ENCODE measurements at places on chromosomes 2 and 18. TPM values are rescaled to one million over a fixed set of nuclear protein-coding genes. Genes with fewer than 3 reads are reported as not detected.

MSTN gene
- not detected for total RNA-seq

GRCh38 chr2:95054016-95054415 lies 28.5 kb downstream of the MAL start:
- H3K27me3 ChIP-seq = peaks cover 9% of the 10 kb centered on the region
- DNase-seq = no peak
- H3K4me1 ChIP-seq = peaks cover 4% of the 10 kb centered on the region
- H3K4me3 ChIP-seq = no peak overlapping the region
- no peak overlapping the region for H3K27ac ChIP-seq
- H3K36me3 ChIP-seq = peaks cover 29% of the 10 kb centered on the region

CFC1 gene
- not detected for total RNA-seq

IL1R1 gene
- total RNA-seq = 0.43 TPM

SPATA3 gene
- total RNA-seq = not detected

GRCh38 chr2:236576087-236576486 lies 6.5 kb downstream of the ACKR3 start:
- H3K27ac ChIP-seq = no peak overlapping the region
- peaks cover 35% of the 10 kb centered on the region for H3K36me3 ChIP-seq
- no peak overlapping the region for H3K4me3 ChIP-seq

- DNase-seq = no peak
- H3K27me3 ChIP-seq = peaks cover 15% of the 10 kb centered on the region
- H3K27ac ChIP-seq = no peak overlapping the region
- H3K36me3 ChIP-seq = no peaks in the 10 kb centered on the region
- no peak overlapping the region for H3K4me3 ChIP-seq
Observed at GRCh38 chr2:162839419-162839818, 852 bp upstream of the KCNH7 start.

DNA sequence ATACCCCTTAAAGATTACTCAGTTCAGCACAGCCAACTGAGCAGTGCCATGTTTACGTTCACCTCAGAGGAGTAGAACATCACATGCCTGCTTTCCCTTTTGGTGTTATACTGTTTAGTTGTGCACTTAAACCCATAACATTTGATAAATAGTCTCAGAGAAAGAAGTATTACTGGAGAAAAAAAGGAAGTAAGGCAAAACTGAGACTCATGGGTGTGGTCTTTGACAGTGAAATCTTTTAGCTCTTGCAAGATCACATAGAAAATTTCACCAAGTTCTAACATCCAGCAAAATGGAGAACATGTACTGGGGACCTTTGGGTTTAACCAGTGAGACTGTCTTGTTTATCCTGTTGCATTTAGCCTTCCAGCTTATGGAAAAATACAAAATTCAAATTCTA lies 5.6 kb downstream of the TANK start:
- no peak overlapping the region for H3K4me3 ChIP-seq
- H3K27ac ChIP-seq = peak overlapping the region; percentile 82
- peaks cover 18% of the 10 kb centered on the region for H3K4me1 ChIP-seq
- no peak for DNase-seq
- no peaks in the 10 kb centered on the region for H3K27me3 ChIP-seq

DNA sequence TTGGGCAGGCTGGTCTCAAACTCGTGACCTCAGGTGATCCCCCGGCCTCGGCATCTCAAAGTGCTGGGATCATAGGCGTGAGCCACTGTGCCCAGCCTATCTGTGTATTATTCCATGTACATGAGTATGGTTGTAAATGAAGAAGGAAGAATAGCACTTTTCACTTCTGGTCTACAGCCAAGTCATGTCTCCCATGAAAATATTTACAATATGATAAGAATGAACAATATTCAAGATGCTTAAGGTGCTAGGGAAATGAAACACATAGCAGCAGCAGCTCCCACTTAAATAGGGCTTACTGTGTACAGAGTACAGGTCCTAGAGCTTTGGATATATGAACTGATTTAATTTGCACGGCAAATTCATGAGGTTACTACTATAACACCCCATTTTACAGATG lies 70.3 kb upstream of the COL5A2 start:
- DNase-seq = no peak
- no peaks in the 10 kb centered on the region for H3K27me3 ChIP-seq
- H3K27ac ChIP-seq = no peak overlapping the region
- H3K4me3 ChIP-seq = no peak overlapping the region
- no peaks in the 10 kb centered on the region for H3K36me3 ChIP-seq
- no peaks in the 10 kb centered on the region for H3K4me1 ChIP-seq

GRCh38 chr2:213125646-213126347 lies 25.6 kb downstream of the IKZF2 start:
- H3K27me3 ChIP-seq = no peaks in the 10 kb centered on the region
- no peak for DNase-seq
- H3K27ac ChIP-seq = peak overlapping the region; percentile 38

IGFBP5 gene
- total RNA-seq = 4.1 TPM

TRAPPC8 gene
- total RNA-seq = 60.2 TPM

DNA sequence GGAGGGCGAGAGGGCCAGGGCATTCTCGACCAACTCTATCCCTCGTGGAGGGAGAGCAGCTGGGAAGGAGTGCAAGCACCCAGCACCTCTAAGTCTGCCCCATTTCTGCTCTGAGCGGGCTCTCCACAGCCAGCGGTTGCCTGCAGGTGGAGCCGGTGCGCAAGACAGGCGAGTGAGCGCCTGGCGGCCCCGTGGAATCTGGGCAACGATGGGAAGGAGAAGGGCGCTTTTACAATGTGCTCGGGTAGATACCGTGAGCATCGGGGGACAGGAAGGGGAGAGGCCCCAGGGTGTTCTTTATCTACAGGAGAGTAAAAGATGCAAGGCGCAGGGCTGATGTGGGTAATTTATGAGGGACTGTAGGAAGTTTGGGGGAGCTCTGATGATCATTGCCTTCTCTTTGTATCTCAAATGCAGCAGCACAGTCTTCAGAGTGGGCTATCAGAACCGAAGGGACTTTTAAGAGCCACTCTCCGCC lies 867 bp upstream of the TTL start:
- peaks cover 10% of the 10 kb centered on the region for H3K4me1 ChIP-seq
- H3K27ac ChIP-seq = peak overlapping the region; percentile 63
- peak overlapping the region; percentile 57 for H3K4me3 ChIP-seq
- no peaks in the 10 kb centered on the region for H3K27me3 ChIP-seq
- peak; percentile 83 for DNase-seq
- no peaks in the 10 kb centered on the region for H3K36me3 ChIP-seq

GRCh38 chr18:39741755-39742466 lies 2176.3 kb upstream of the CELF4 start:
- DNase-seq = no peak
- H3K36me3 ChIP-seq = no peaks in the 10 kb centered on the region
- no peaks in the 10 kb centered on the region for H3K4me1 ChIP-seq
- no peak overlapping the region for H3K4me3 ChIP-seq
- no peak overlapping the region for H3K27ac ChIP-seq
- H3K27me3 ChIP-seq = no peaks in the 10 kb centered on the region

AOX1 gene
- total RNA-seq = 1.3 TPM

- H3K27ac ChIP-seq = no peak overlapping the region
- H3K27me3 ChIP-seq = no peaks in the 10 kb centered on the region
- no peak for DNase-seq
- no peaks in the 10 kb centered on the region for H3K36me3 ChIP-seq
Observed at GRCh38 chr2:73707058-73707457, 30.1 kb downstream of the TPRKB start.

SLC8A1 gene
- total RNA-seq = 0.09 TPM

- peak overlapping the region; percentile 71 for H3K27ac ChIP-seq
- H3K36me3 ChIP-seq = no peaks in the 10 kb centered on the region
- no peak overlapping the region for H3K4me3 ChIP-seq
- H3K4me1 ChIP-seq = peaks cover 35% of the 10 kb centered on the region
- no peak for DNase-seq
Observed at GRCh38 chr2:85998071-85998991, 107.4 kb downstream of the POLR1A start.

PLGLB1 gene
- 12.9 TPM for total RNA-seq

DNA sequence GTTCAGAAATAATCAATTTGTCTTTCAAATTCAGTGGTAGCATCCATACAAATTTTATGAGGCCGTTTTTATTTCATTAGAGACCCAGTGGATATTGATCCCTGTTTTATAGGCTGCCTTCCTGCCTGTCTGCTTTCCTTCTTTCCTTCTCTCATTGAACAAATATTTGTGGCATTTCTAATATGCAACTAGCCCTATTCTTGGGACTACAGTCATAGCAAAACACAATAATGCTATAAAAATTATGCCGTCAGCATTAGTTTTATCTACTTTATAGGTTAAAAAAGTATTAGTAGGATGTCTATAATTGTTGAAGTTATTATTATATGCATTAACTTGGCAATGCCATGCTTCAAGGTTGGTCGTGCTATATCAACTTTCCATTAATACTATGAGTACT lies 2037.8 kb upstream of the LRRTM1 start:
- H3K36me3 ChIP-seq = no peaks in the 10 kb centered on the region
- no peaks in the 10 kb centered on the region for H3K27me3 ChIP-seq
- H3K27ac ChIP-seq = no peak overlapping the region

GRCh38 chr2:238930216-238930615 lies 82.3 kb downstream of the TWIST2 start:
- H3K4me3 ChIP-seq = no peak overlapping the region
- no peak overlapping the region for H3K27ac ChIP-seq
- H3K27me3 ChIP-seq = peaks cover 46% of the 10 kb centered on the region
- DNase-seq = no peak
- no peaks in the 10 kb centered on the region for H3K36me3 ChIP-seq
- no peaks in the 10 kb centered on the region for H3K4me1 ChIP-seq

DNA sequence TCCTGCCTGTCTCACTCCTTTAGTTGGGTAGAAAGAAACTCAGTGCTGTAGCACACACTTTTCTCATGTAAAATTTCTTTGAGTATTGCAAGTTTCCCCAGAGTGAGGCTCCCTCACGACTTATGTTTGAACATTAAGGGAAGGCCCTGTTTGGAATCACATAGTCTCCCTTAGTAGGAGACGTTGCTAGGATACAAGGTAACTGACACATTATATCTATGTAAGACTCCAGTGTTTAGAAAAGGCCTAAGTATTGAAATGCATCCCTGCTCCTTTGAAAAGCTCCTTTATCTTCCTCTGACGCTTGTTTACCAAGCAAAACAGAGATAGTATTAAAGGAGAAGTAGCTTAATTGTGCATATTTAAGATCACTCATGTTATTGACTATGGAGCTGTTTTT lies 248.2 kb downstream of the PHLPP1 start:
- DNase-seq = no peak
- no peaks in the 10 kb centered on the region for H3K4me1 ChIP-seq
- no peak overlapping the region for H3K4me3 ChIP-seq
- no peak overlapping the region for H3K27ac ChIP-seq

DNA sequence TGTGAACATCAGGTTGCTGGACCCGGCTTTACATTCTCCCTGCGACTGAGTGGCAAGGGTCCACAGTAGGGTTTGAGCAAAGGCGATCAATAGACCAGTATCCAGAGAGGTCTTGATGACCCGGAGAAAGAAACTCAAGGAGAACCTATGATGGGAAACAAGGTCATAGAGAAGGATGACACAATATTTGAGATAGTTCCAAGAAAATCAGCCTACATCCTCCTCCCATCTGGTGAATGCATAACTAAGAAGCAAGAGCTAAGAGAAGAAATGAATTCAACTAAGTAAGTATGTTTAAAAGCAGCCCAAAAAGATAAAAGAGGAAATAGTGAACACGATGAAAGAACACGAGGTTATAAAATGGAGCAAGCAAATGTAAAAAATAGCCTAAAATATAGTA lies 166.3 kb downstream of the CD8B2 start:
- no peak overlapping the region for H3K27ac ChIP-seq
- no peak overlapping the region for H3K4me3 ChIP-seq
- H3K4me1 ChIP-seq = no peaks in the 10 kb centered on the region
- H3K27me3 ChIP-seq = no peaks in the 10 kb centered on the region
- DNase-seq = no peak

IL18R1 gene
- total RNA-seq = 10.1 TPM

DNA sequence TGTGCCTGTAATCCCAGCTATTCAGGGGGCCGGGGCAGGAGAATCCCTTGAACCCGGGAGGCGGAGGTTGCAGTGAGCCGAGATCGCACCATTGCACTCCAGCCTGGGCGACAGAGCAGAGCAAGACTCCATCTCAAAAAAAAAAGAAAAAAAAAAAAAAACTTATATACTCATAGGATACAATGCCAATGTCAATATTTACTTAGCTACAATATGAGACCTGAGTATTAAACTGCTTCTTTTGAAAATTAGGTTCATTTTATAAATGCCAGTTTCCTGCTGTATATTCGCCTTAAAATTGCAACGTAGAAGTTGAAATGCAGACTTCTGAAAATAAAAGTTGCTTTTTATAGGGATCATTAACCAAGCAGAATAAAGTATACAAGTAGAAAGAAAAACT lies 2.3 kb downstream of the SLC35F5 start:
- peaks cover 10% of the 10 kb centered on the region for H3K4me1 ChIP-seq
- DNase-seq = no peak
- H3K4me3 ChIP-seq = no peak overlapping the region

GRCh38 chr18:8959551-8960135 lies 142.9 kb upstream of the NDUFV2 start:
- no peak overlapping the region for H3K27ac ChIP-seq
- H3K27me3 ChIP-seq = no peaks in the 10 kb centered on the region
- H3K36me3 ChIP-seq = no peaks in the 10 kb centered on the region
- no peaks in the 10 kb centered on the region for H3K4me1 ChIP-seq

GRCh38 chr2:742221-742620 lies 65.0 kb upstream of the TMEM18 start:
- H3K4me1 ChIP-seq = peaks cover 13% of the 10 kb centered on the region
- no peak overlapping the region for H3K27ac ChIP-seq

- no peaks in the 10 kb centered on the region for H3K4me1 ChIP-seq
- no peaks in the 10 kb centered on the region for H3K36me3 ChIP-seq
- H3K27ac ChIP-seq = no peak overlapping the region
- no peaks in the 10 kb centered on the region for H3K27me3 ChIP-seq
Observed at GRCh38 chr18:37238282-37239108, 327.1 kb downstream of the CELF4 start.

Data from T-cell (primary cell).